Right atrium auricular region (tissue), 2 donors: ENCODE measurements at places on chromosomes 4 and X.

DNA sequence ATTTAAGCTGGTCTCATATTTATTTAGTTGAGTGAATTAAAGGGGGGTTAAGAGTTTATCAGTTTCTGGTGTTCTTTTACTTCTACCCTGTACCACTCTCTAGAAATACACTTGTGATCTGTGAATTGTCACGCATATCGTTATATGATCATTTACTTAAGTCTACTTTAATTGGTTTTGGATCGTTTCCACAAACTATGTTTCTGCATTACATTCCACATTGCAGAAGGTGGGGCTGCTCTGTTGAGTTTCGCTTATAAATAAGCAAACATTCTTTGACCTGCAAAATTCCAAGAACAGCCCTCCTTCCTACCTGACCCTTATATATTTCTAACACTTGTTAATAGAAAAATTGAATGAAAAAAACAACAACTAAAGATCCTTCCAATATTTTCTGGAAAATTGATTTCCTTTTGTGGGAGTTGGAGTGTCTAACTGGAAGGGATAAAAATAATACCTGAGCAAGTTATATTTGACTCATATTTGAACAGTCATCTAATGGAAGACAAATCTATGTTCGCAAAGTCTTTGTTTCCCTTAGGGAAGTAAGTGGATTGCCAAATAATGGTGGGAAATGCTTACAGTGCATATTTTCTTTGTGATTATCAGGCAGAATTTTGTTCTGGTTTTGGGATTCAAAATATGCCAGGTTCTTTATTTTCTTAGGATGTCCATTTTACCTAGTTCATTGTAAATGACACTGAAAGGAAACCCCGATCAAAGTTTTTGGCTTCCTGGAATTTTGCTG lies 152.7 kb downstream of the RELL1 start:
- DNase-seq: no peak

- DNase-seq: no peak
These were observed 650.8 kb upstream of the DIPK2B start for GRCh38 chrX:45851434-45851991.

DNA sequence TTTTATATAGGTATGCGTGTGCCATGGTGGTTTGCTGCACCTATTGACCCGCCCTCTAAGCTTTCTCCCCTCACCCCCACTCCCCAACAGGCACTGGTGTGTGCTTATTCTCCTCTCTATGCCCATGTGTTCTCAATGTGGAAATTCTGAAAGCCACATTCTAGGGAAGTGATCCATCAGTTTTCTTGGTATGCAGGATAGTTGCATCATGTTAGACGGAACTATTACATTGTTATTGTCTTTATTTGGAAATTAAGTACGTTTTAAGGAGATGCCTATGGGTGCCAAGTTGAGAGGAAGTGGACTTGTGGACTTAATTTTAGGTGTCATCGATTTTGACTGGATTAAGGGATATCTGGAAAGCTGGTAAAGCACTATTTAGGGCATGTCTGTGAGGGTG lies 204.6 kb downstream of the RBM46 start:
- no peak for DNase-seq

GRCh38 chrX:46477435-46477834 lies 67.8 kb downstream of the ZNF674 start:
- no peak for DNase-seq

- DNase-seq: no peak
These were observed 125.3 kb upstream of the CLNK start for GRCh38 chr4:10809905-10810304.

DNA sequence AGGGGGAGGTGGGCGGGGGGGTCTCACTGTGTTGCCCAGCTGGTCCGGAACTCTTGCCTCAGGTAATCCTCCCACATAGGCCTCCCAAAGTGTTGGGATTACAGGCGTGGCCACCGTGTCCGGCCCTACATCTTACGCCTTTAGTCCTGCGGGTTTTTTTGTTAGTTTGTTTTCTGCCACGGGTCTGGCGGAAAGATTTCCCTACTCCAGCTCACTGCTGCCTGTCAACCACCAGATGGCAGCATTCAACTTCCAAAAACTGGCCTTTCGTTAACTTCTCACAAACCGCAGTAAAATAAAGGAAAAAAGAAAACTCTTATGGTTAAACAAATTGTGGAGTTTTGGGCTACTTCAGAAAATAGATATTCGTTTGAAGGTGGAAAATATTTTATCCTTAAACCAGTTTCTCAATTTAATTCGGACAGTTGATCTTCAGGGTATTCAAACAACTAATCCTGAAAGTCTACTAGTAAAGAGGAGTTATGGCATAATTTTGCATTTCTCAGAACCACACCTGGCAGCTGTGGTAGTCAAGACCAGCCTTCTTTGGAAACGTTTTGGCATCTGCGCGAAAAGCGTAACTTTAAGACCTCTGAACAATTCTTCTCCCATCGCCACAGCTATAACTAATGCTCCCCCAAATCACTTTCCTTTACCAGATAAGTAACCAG lies 41.1 kb downstream of the LUZP4 start:
- DNase-seq: no peak

DNA sequence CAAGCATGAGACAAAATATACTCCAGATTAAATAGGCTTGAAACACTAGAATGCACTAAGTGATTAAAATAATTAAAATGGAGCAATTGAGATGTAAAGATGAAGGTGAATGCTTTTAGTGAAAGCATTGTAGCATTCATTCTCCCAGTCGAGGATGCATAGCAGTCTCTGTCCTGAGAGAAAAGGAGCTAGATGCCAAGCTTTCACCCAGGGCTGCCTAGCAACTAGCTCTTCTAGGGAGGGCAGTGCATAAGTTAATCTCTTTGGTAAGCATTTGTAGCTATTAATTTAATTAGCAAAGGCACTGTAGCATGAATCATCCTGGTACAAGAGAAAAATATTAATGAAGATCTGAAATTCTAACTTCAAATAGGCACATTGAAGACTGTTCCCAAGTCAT lies 1014.8 kb downstream of the C4orf33 start:
- no peak for DNase-seq

DNA sequence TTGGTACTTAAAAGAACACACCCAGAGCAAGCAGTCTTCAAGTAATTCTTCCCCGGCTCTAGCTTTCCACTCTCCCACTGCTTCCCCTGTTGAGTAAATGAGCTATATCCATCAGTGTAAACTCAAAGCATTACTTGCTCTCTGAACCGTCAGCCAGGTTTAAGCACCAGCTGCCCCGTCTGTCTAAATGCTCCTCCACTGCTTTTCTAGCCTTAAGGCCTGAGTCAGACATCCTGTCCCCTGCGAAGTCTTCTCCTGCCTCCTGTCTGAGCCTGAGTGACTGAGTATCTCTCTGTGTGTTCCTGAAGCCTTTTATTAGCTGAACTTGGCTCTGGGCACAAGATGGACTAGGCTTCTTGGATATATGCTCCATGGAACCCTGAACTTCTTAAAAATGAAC lies 205.1 kb downstream of the STK32B start:
- DNase-seq: no peak

- no peak for DNase-seq
These were observed 324.8 kb upstream of the INTU start for GRCh38 chr4:127307996-127308395.
